ENCODE measurements at places on chromosomes 13 and 19. TPM values are rescaled to one million over a fixed set of nuclear protein-coding genes. Genes with fewer than 3 reads are reported as not detected.

Gene CEACAM7
- not detected for total RNA-seq

Gene LAMP1
- total RNA-seq: 110 TPM

Gene RGS9BP
- not detected for total RNA-seq

Gene PCDH9
- total RNA-seq: 7.3 TPM

Gene ZNF578
- total RNA-seq: 0.86 TPM

Gene ODAD3
- total RNA-seq: 3.1 TPM

Gene SULT2A1
- not detected for total RNA-seq

GRCh38 chr13:42990291-42991232 lies 1.5 kb downstream of the EPSTI1 start:
- no peak for DNase-seq

- DNase-seq: no peak
Measured at GRCh38 chr19:17073869-17074633, 1.2 kb downstream of the HAUS8 start.

DNA sequence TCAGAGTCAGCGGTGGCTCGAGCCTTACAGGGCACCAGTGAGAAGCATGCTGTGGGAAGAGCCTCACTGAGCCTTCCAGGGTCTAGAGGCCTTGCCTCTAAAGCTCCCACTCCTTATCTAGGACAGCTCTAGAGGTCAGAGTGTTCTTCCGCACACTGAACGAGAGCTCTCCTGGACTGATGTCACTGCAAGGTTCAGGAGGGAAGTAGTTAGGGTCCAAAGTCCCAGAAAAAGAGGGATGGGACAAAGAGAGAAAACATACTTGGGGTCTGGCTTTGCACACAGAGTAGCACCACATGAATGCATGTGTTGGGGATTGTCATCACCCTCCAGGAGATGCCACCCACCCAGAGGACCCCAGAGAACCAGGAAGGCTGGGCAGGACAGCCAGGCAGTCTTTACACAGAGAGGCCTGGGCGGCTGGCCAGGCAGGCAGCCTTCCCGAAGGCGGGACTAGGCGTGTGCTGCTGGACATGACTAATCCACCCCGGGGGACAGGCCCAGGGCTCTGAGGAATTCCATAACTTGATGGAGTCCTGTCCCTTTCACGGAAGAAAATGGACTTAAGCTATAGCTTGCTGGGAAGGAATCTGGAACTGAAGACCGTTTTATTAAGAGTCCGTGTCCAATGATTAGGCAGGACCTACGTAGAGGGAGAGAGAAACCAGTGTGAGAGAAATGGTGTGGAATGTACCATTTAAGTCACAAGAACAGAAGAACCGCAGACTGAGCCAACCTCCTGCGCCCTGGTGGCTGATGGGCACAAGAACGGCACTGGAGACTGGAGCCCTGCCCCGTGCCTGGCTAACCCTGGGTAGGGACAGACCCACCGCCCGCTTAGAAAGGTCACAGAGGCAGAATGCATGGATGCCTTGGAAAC lies 16.6 kb upstream of the EPHX3 start:
- DNase-seq: no peak

DNA sequence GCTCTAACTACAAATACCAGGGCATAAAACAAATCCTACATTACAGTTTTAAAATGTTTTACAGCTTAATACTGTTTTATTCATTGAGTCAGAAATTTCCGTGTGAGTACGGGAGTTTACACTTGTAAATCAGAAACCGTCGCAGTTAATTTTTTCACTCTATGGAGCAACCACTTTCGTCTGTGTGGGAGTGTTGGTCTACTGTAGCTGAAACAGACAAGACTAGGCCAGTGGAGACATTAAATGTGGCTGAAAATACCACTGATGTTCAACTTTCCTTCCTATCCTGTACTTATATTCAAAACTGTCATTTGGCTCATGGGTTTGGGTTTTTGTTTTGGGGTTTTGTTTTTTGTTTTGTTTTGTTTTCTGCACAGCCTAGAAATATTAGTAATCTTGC lies 268.7 kb downstream of the DCT start:
- no peak for DNase-seq

GRCh38 chr19:4161415-4162077 lies 8.1 kb downstream of the CREB3L3 start:
- no peak for DNase-seq

GRCh38 chr13:24053519-24054251 lies 106.8 kb upstream of the SPATA13 start:
- peak; percentile 23 for DNase-seq

- no peak for DNase-seq
Measured at GRCh38 chr19:14410091-14411051, 8.8 kb downstream of the DDX39A start.

- no peak for DNase-seq
Measured at GRCh38 chr13:51396352-51396751, 56.5 kb downstream of the INTS6 start.

DNA sequence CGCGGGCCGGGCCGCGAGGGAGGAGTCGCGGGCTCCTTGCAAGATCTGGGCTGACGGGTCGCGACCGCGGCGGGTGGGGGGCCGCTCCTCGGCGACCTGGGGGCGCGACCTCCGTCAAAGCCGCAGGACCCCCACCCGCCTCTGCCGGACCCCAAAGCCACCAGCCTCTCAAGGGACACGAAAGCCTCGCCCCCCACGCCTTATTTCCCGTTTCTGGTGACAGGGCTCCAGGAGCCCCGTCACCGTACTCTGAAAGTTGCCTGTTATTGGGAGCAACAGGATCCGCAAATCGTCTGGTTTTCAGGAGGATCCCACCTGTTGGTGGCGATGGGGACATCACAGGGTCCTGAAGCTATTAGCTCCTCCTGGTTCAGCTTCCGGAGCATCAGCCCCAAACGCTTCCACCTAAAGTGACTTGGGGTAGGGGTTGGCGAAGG lies 530 bp downstream of the MAU2 start:
- DNase-seq: no peak

DNA sequence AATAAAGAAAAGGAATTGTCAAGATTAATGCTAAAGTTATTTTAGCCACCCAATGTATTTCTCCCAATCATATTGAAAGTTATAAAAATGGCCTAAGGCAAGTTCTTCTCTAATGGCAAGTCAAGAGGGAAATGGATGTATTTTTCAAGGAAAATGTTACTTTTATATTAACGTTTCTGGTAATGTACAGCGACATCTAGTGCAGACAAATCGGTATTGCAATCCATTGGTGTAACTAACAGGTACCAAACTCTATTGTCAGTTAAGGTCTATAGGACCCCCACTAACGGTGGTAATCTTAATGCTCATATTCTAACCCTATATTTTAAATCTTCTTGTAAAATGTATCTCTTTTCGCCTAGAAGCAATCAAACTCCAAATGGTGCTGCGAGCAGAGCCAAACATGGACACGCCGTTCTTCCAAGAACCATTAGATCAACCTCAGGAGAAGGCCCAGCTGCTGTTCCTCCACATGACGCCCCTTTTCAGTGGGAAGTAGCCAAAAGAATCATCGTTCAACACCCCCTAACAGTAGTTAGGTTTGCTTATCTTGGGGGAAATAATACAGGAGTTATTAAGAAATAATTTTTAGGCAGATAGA lies 98.5 kb upstream of the PABPC3 start:
- DNase-seq: peak; percentile 36

GRCh38 chr13:33758113-33758512 lies 59.8 kb upstream of the RFC3 start:
- no peak for DNase-seq

DNA sequence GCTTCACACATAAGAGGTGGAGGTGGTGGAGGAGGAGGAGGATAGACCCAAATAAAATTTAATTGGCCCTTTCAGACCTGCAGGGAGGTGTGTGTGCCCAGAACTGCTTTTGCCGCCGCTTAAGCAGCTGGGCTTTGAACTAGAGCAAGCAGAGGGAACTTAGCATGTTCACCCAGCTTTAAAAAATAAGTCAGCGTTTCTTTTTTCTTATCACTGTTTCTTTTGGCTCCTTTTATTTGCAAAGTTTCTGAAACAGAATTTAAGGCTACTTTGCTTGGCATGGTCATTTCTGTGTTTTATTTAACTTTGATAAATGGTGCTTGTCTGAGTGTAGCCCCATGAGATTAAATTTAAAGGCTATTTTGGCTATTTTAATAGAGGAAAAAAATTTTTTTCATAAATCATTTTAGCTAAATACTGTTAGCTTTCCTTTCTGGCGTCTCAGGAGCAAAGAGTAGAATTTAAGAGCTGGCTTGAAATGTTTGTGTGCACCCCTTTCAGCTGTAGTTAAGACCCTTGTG lies 43.3 kb upstream of the RNF113B start:
- DNase-seq: no peak

GRCh38 chr19:46031781-46032596 lies 8.8 kb downstream of the IGFL4 start:
- no peak for DNase-seq

GRCh38 chr19:32178401-32178800 lies 167.0 kb upstream of the ZNF507 start:
- no peak for DNase-seq

DNA sequence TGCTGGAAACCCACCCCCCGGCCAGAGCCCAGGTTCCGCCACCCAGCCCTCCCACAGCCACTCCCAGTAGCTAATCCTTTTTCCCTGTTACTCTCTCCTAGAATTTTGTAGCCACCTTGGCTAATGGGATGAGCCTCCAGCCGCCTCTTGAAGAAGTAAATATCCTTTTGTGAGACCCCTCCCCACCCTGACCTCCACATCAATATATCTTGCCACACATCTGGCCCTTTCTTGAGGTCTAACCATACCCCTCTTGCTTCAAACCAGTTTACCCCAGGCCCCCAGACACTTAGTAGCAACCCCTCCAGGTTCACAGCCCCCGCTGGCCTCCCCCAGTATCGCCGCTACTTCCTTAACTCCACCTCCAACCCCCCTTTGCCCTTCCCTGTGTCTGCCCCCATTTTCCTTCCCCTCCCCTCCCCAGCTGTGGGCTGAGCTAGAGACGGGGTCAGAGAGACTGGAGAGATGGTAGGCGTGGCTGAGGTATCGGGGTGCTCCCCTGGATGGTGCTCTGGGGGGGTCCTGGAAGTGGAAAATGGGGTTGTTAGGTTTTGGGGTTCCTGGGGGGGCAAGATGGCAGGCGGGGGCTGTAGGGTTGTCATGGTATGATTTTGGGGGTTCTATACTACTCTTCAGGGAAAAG lies 2.8 kb downstream of the PRMT1 start:
- DNase-seq: no peak

DNA sequence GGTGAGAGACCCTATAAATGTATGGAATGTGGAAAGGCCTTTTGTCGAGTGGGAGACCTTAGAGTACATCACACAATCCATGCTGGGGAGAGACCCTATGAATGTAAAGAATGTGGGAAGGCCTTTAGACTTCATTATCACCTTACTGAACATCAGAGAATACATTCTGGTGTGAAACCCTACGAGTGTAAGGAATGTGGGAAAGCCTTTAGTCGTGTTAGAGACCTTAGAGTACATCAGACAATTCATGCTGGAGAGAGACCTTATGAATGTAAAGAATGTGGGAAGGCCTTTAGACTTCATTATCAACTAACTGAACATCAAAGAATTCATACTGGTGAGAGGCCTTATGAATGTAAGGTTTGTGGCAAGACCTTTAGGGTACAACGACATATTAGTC lies 17.1 kb downstream of the ZNF546 start:
- no peak for DNase-seq

DNA sequence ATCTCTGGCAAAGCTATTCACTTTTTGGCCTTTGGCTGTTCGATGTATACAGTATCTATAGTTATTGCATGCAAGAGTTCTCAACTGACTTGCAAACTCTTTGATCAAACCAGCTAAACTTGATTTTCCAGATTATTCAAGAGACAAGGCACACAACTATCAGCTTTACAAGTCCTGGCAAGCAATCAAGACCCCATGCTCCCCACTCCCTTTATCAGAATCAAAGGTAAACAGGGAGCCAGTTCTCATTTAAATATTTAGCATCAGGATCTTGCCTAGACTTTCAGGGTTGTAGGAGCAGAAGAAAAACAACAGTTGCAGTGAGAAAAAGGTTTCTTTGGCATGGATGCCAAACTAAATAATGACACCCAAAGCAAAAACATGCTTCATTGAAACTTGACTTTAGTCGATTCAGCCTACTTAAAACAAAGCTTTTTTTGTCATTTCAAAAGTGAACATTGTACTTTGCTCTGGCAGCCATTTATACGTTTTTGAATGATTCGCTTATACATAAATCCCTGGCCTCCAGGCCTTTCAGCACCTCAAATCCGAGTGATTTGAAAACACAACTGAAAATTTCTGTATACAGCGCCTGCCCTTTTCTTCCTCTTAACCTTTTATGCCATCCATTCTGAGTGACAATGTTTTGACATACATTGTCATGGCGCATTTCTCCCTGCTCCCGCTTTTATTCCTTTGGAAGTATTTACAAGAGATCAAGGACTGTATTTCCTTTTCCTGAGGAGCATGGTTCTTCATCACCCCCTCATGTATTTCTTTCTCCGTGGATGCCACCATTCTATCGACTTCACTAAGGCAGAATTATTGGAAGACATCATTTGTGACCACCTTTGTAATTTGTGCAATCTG lies 340.8 kb downstream of the KLF5 start:
- no peak for DNase-seq

GRCh38 chr13:24625331-24625731 lies 54.9 kb upstream of the ATP12A start:
- no peak for DNase-seq

- no peak for DNase-seq
Measured at GRCh38 chr13:40648040-40648439, 18.4 kb downstream of the FOXO1 start.

DNA sequence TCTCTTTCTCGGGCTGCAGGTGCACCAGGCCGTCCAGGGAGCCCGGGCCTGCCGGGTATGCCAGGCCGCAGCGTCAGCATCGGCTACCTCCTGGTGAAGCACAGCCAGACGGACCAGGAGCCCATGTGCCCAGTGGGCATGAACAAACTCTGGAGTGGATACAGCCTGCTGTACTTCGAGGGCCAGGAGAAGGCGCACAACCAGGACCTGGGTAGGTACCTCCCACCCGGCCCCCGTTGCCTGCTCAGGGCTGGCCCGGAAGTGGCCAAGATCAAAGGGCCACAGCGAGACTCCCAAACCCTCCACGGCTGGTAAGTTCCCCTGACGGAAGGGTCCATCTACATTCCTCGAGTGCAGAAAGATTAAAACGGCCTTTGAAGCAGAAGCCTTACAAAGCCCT lies 55.1 kb downstream of the RAB20 start:
- DNase-seq: no peak

DNA sequence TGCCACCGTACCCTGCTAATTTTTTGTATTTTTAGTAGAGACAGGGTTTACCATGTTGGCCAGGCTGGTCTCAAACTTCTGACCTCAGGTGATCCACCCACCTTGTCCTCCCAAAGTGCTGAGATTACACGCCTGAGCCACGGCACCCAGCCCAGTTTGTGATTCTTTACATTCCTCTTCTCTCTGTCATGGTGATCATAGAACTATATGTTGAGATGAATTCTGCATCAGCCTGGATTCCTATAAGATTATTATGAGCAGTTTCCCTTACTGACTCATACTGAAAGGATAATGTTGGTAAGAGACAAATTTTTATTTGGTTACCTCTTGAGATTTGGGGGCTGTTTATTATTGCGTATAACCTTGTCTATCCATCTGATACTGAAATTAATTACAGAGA lies 121.5 kb upstream of the CSNK1A1L start:
- no peak for DNase-seq

DNA sequence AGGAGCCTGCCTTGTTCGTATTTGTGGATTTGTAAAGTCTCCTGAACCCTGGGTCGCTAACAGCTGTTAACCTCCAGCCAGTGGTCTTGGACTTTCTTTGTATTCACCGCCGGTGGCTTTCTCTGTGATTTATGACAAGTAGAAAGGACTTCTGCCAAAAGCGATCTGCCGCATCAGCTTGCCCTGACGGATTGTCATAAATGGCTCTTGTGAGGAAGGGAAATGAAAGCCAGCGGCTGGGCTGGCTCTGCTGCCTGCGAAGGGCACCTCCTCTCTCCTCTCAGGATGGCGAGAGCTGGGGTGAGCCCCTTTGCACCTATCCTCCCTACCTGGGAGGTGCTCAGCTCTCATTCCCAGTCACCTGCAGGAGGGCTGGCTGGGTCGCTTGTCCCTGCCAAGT lies 25.6 kb downstream of the DHRS12 start:
- DNase-seq: no peak
